ENCODE measurements at places on chromosomes 5 and 9. TPM values are rescaled to one million over a fixed set of nuclear protein-coding genes. Genes with fewer than 3 reads are reported as not detected.
A peak's percentile ranks its signal among the peaks of the same experiment; 100 is the strongest.

DNA sequence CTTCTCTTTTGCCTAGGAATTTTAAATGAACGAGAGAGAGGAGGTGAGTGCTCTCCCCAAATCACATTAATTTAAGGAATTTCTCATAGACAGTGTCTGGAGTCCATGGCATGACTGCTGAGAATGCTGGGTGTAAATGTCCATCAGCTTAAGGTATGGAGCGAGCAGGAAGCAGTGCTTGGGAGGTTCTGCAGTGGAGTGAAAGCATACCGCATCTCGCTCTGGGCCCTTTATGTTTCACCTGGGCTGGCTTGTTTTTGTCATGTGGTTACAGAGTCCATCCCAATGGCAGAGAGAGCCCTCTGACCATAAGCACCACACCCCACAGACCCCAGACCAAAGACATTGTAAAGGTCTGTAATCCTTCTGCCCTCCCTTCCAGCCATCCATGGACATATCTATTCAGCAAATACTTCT lies 20.6 kb upstream of the TNFAIP8 start:
- no peaks in the 10 kb centered on the region for H3K27me3 ChIP-seq
- no peak for DNase-seq
- no peak overlapping the region for H3K4me3 ChIP-seq
- H3K27ac ChIP-seq = no peak overlapping the region
- H3K36me3 ChIP-seq = no peaks in the 10 kb centered on the region

- no peak for DNase-seq
- no peaks in the 10 kb centered on the region for H3K36me3 ChIP-seq
- no peaks in the 10 kb centered on the region for H3K27me3 ChIP-seq
- H3K27ac ChIP-seq = no peak overlapping the region
- no peak overlapping the region for H3K4me3 ChIP-seq
Observed at GRCh38 chr9:125075997-125076396, 67.3 kb downstream of the SCAI start.

DNA sequence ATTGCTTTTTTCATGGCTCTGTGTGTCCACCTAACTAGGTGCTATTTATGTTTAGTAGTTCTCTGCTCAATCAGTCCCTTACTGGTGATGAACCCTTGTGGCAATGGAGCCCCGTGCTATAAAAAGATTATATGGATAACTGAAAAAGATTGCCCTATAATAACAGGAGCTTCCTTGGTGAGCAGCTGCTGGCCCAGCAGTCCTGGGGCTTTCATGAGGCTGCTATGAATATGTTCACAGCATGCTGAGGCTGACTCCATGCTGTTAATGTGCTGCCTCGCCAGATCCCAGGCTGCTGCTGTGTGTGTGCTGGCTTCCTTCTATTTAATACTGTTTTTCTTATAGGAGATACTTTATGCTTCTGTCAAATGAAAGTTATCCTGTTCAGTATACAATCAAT lies 357.5 kb downstream of the TAF11L14 start:
- no peaks in the 10 kb centered on the region for H3K36me3 ChIP-seq
- H3K27me3 ChIP-seq = no peaks in the 10 kb centered on the region
- DNase-seq = no peak
- H3K4me1 ChIP-seq = peaks cover 8% of the 10 kb centered on the region

DNA sequence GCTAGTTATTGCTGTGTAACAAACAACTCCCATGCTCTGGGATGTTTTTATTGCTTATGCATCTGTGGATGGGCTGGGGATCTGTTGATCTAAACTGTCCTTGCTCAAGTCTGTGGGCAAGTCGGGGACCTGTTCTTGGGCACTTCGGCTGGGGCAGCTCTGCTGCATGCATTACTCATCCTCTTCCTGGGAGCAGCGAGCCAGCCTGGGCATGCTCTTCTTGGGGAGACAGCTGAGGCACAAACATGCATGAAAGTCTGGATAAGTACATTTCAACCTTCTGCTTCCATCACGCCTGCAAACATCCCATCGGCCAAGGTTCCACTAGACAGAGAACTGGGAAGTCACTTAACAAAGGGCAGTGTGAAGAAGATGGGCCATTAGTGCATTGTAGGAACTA lies 66.3 kb downstream of the ANKRD33B start:
- H3K4me1 ChIP-seq = peaks cover 16% of the 10 kb centered on the region
- H3K27me3 ChIP-seq = no peaks in the 10 kb centered on the region
- no peak overlapping the region for H3K4me3 ChIP-seq
- no peak for DNase-seq

DNA sequence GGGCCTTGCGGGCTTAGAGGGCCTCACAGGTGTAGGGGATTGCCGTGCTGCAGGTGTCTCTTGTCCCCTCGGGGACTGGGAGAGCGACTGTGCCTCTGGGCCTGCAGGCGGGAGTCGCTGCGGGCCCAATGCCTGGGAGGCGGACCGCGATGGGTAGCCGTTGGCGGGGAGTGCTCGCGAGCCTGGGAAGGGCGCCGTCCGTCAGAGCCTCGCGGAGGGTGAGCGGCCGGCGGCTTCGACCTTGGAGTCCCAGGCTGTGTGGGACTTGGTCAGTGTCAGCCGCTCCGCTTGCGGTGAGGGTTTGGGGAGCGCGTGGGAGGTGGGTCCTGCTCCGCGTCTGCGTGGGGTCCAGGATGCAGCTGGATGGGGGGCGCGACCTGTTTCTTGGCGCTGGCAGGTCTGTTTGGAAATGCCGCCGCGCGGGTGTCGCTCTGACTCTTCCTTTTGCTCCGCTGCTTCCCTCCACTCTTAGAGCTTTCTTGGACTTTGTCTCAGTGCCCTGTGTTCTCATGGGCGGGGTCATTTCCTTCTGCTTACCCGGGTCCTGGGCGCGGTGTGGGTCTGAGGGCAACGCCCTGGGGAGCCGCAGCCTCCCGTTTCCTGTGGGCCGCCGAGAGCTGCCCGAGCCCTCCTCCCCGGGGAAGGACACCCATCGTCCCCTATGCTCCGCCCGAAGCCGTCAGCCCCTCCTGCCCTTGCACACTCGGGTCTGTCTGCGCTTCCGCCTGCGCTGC lies 88.9 kb upstream of the CACNA1B start:
- DNase-seq = no peak
- H3K4me1 ChIP-seq = no peaks in the 10 kb centered on the region
- H3K36me3 ChIP-seq = peaks cover 10% of the 10 kb centered on the region
- H3K27ac ChIP-seq = no peak overlapping the region
- H3K4me3 ChIP-seq = no peak overlapping the region
- no peaks in the 10 kb centered on the region for H3K27me3 ChIP-seq

- no peaks in the 10 kb centered on the region for H3K36me3 ChIP-seq
- no peaks in the 10 kb centered on the region for H3K27me3 ChIP-seq
- H3K4me1 ChIP-seq = peaks cover 60% of the 10 kb centered on the region
- H3K4me3 ChIP-seq = no peak overlapping the region
- no peak overlapping the region for H3K27ac ChIP-seq
Observed at GRCh38 chr9:127540664-127541041, 71.4 kb upstream of the STXBP1 start.

- no peaks in the 10 kb centered on the region for H3K27me3 ChIP-seq
- H3K36me3 ChIP-seq = no peaks in the 10 kb centered on the region
- H3K4me1 ChIP-seq = peaks cover 4% of the 10 kb centered on the region
- no peak overlapping the region for H3K27ac ChIP-seq
Observed at GRCh38 chr5:139702548-139702947, 54.4 kb downstream of the CXXC5 start.

- no peaks in the 10 kb centered on the region for H3K27me3 ChIP-seq
- no peak overlapping the region for H3K4me3 ChIP-seq
- no peak overlapping the region for H3K27ac ChIP-seq
- peak; percentile 80 for DNase-seq
Observed at GRCh38 chr5:11182441-11183080, 421.5 kb upstream of the DAP start.

GRCh38 chr5:10509575-10509974 lies 54.3 kb upstream of the ANKRD33B start:
- no peak for DNase-seq
- H3K4me1 ChIP-seq = peaks cover 7% of the 10 kb centered on the region
- H3K36me3 ChIP-seq = no peaks in the 10 kb centered on the region
- H3K4me3 ChIP-seq = no peak overlapping the region
- no peak overlapping the region for H3K27ac ChIP-seq
- no peaks in the 10 kb centered on the region for H3K27me3 ChIP-seq

- H3K27me3 ChIP-seq = no peaks in the 10 kb centered on the region
- peak overlapping the region; percentile 71 for H3K27ac ChIP-seq
- H3K36me3 ChIP-seq = no peaks in the 10 kb centered on the region
- DNase-seq = peak; percentile 91
- H3K4me3 ChIP-seq = no peak overlapping the region
Observed at GRCh38 chr5:74251141-74252035, 389.1 kb downstream of the ENC1 start.

- DNase-seq = no peak
- H3K4me1 ChIP-seq = peaks cover 6% of the 10 kb centered on the region
- no peak overlapping the region for H3K4me3 ChIP-seq
- no peaks in the 10 kb centered on the region for H3K36me3 ChIP-seq
Observed at GRCh38 chr5:607541-608428, 4.4 kb upstream of the CEP72 start.

The GAPT gene
- total RNA-seq = not detected

The SLC6A7 gene
- 0.35 TPM for total RNA-seq

The OR2Y1 gene
- not detected for total RNA-seq

The FRRS1L gene
- total RNA-seq = not detected

The PKN3 gene
- 9.4 TPM for total RNA-seq

The NUP214 gene
- 22.0 TPM for total RNA-seq

The SLCO6A1 gene
- not detected for total RNA-seq

Measured in PC-3 (cell line).